Activated CD8-positive, alpha-beta memory T cell treated with anti-CD3 and anti-CD28 coated beads for 4 hours (primary cell): ENCODE measurements at places on chromosomes 1 and 21.

GRCh38 chr21:41616031-41616591 lies 108.2 kb upstream of the TMPRSS2 start:
- no peak for DNase-seq

DNA sequence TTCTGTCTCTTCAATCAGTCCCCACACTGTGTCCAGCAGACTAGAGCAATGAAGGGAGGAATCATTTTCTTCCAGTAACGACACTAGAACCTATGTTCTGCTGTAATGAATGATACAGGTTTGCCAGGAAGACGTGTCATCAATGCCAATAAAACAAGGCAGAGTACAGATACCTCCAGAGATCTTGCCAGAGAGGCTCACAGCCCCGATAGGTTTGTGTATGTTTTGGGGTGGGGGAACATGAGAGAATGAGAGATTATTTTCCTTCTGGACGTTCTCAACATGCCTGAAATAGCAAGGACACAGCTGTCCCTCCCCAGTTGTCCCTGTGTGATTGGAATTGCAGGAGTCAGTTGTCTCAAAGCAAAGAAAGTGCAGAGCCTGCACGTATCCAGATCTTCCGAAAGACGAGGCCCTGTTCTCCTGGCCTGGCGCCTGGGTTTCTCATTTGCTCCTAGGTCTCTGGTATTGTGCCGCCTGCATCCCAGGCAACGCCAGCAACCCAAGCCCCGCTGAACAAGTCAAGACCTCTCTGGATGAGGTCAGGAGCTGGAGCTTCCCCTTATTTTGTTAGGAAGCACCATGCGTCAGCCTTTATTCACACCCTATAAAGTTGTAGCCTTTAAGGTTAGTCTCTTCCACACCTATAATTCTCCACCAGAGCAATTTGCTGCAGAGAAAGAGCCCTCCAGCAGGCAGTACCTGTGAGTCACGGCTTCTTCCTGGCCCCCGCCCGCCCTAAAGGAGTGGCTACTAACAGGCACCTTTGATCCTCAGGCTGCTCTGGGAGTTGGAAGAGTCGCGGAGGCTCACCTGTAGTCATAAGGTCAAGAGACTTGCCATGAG lies 130.5 kb downstream of the TOMM20 start:
- no peak for DNase-seq

- DNase-seq, result no peak
Observed at GRCh38 chr21:29265690-29266479, 32.8 kb upstream of the BACH1 start.

DNA sequence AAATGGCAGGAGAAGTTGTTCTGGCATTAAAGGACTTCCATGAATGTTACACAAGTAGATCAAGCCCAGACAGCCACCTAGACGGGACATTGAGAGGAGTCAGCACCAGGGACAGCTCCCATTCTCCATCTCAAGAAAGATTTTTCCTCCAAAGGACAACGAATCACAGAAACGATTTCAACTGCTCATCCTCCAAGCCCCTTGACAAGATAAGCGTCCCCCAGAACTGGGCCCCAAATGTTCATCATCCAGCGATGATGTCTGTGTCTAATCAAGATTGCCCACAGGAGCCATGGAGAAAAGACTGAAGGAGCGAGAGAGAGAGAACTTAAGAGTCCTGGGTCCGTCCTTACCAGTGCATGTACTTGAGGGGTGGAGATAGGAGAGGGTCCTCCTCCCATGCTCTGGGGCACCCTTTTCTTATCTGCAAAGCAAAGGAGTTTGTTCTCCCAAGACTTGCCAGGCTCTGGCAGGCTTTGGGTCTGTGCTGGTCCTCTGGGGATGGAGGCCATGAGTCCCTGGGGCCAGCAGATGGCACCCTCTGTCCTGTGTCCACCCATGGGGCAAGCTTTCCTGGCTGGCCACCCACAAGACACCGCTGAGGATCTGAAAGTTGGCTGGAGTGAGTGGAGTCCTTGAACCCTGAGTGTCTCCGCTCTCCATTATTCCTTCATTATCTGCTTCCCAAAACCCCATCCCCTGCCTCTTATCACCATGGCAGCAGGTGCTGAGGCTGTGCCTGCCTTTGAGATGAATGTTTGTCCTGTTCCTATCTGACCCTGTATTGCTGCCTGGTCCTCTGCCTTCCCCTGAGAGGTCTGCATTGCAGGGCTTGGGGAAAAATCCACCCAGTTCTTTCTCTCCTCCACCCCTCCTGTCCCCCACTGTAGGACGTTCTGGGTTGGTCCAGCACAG lies 164.6 kb downstream of the ACTL8 start:
- DNase-seq, result no peak

DNA sequence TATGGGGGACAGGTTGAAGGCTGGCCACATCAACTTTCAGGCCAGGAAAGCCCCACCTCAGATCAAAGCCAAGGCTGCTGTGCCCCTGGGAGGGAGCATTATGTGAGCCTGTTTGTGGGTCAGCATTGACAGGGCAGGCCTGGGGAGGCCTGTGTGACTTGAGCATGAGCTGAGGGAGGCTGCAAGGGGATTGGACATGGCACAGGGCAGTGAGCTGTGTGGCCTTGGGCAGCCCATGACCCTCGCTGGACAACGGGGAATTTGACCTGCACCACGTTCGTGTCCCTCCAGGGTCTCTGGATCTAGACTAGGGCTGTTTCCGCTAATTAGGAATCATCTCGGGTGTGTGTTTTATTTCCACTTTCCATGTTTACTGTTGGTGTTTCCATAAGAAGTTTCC lies 17.5 kb upstream of the LEFTY1 start:
- DNase-seq, result no peak

- DNase-seq, result no peak
Observed at GRCh38 chr21:35348686-35349085, 299.6 kb upstream of the RUNX1 start.

- no peak for DNase-seq
Observed at GRCh38 chr1:220879509-220880361, 492 bp downstream of the HLX start.

DNA sequence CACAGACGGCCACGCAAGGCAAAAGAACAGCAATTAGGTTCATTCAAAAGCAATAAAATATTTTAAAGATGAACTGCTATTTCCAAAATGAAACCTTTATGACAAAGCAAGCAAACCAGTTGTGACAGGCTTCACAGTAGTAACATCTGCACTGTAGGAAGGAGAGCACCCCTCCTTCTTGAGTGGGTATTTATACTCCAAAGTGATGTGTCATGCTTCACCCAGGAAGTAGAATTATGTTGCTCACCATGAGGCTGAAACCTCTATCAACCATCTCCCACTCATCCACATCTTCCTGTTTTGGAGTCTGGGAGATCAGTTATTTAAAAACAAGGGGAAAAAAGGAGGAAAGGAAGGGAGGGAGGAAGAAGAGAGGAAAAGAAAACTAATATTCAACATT lies 885 bp downstream of the OR2T10 start:
- no peak for DNase-seq
